ENCODE measurements at places on chromosomes 12 and 14.
A peak's percentile ranks its signal among the peaks of the same experiment; 100 is the strongest.

DNA sequence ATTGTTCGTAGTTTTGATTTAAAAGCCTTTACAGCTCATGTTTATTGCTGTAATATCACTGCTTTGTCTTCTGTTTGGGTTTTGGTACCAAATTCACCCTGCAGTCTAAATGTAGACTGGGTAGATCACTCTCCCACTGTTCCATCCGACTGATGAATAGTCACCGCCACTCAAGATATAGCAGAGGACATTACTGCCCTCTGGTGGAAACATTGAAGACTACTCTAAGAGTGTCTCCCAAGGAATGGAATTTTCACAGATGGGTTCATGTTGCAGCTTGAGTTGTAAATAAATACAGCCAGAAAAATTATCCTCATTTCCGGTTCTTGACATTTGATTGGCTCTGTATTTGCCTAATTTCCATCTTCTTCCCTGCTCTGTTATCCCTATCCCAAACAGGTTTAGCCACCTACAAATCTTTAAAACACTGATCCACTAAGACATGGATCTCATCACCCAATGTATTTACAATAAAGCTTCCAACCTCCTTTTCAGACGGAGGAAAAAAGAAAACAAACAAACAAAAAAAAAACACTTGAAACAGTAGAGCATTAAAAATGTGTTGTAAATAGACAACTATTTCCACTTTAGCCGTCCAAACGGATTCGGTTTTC is 198.3 kb upstream of the CPNE8 start:
- no peak for DNase-seq

GRCh38 chr14:102394717-102395375 is 32.1 kb downstream of the TECPR2 start:
- DNase-seq: no peak

- DNase-seq: no peak
These were observed 24.8 kb upstream of the MUCL1 start for GRCh38 chr12:54829511-54829910.

GRCh38 chr14:62661818-62662217 is 383.4 kb downstream of the KCNH5 start:
- DNase-seq: no peak

DNA sequence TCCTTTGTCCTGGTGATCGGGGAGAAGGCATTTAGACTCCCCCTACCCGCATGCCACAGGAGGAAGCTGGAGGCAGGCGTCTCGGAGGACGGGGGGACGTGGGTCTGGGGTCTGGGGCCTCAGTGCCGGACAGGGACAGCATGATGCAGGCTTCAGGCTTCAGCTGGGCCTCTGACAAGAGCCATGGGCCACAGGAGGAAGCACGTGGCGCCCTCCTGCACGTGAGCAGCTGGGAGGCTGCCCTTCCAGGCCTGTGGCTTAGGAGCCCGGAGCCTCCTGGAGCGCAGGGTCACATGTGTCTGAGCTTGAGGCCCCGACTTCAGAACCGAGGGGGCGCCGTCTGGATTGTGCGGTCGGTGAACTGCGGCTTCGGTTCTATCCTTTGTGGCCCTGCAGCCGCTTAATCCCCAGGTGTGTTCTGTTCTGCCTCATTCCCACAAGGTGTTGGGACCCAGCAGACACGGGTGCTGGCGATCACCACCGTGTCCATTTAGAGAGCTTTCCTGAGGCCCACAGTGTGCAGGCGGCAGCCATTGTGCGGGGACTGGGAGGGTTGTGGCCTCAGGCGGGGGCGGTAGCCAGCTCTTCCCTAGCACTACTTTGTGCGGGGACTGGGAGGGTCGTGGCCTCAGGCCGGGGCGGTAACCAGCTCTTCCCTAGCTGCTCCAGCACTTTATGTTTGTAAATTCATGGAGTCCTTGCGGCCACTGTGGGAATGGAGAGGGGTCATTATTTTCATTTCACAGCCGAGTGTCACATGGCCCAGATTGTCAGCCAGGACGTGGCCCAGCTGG is 150.2 kb downstream of the ADGRD1 start:
- no peak for DNase-seq

DNA sequence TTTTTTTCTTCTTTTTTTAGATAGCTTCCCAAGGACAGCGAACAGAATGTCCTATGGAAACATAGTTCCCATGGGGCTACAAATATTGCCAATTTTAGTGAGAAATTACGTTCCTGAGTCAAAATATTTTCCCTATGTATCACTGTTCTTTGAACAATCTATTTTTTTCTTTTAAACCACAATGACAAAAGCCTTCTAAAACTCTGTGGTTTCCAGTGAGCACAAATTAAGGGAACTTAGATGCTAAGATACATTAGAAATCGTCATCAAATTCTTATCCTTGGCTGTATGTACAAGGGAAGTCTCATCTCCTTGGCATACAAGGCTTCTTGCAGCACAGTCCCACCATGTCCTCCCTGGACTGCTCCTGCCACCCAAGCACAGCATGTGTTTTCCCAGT is 17.9 kb downstream of the CPM start:
- DNase-seq: no peak

GRCh38 chr12:121392325-121392716 is 7.6 kb upstream of the RNF34 start:
- no peak for DNase-seq

DNA sequence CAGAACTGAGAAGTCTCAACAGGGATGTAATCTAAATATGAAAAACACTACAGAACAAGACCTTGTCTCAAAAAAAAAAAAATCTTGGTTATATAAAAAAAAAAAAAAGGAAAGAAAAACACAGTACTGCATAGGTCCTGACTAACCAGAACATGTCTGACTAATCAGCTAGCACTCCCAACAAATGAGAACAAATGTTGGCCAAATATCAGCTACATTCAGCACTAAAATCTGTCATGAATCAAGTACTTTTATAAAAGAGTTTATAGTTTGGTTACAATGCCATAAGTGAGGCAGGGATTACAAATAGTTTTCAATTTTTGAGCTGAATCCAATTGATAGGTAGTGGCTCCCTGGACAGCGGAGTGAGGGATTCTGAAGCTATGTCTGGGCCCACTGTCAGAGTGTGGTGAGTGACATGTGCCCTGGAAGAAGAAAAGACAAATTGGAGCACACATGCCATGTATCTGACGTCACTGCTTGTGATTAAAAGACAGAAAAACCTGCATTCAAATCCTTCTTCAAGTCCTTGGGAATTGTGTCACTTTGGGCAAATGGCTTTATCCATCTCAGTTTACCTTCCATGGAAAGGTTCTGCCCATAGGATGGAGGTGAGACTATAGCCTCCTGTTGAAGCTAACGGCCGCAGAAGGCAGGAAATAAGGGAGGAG is 5.6 kb upstream of the FAM234B start:
- DNase-seq: no peak

- no peak for DNase-seq
These were observed 170.8 kb downstream of the TMX1 start for GRCh38 chr14:51410897-51411296.

GRCh38 chr12:89384807-89385206 is 32.5 kb upstream of the DUSP6 start:
- DNase-seq: no peak

- no peak for DNase-seq
These were observed 8.6 kb downstream of the INF2 start for GRCh38 chr14:104697892-104698583.

DNA sequence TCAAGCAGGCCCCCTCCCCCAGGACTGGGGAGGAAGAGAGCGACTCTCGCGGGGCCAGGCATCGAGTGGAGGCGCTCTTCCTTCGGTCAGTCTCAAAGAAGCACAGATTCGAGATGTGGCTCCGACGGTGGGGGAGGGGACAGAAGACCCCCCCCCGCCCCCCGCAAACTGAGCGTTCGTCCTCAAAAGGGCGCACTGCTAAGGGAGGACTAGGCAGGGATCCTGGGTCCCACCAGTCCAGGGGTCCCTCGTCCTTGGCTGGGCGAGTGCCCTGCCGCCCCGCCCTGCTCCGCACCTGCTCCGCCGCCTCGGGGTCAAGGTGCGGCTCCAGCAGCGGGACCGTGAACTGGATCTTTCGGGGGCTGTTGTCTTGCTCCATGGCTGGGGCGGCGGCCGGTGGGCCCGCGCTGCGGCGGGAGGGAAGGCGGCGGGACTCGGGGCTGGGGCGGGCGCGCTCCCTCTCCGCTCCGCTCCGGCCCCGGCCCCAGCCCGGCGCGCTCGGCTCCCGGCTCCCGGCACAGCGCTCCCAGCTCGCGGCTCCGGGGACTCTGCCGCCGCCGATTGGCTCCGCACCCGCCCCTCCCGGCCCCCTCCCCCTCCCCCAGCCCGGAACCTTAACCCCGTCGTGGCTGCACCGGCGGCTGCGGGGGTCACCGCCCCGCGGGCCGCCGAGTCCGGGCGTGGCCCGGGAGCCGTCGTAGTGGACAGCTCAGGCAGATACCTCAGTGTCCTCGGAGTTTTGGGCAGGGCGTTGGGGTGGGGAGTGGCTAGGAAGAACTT is at the start of gene PPP1R1A:
PPP1R1A (minus strand) TSS at position 550 of the 780 bp plus-strand sequence; CDS start at position 379, 171 bp downstream.
- no peak for DNase-seq

DNA sequence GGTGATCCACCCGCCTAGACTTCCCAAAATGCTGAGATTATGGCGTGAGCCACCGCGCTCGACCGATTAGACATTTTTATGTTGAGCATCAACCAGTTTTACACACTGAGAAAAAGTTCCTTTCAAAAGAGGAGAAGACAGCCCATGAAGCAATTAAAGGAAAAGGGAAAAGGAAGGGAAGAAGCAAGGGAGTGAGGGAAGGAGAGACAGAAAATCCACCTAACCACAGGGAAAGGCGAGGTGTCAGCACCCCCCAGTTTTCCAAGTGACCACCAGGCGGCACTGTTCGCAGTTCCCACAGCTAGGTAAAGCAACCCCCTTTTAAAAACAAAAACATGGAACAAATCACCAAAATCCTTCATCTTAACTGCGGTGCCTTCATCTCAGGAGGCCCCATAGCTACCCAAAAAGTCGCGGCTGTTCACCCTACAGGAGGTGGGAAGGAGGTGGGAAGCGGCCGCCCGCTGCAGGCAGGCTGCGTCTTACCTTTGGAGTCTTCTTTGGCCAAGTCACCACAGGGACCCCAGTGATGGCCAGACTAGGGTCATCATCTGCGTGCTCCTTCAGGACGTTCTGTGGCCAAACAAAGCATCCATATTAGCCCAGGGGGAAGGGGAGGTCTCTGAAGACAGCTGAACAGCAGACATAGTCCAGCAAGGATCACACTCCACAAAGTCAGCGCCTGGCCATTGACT is 86.6 kb downstream of the KDM2B start:
- peak; percentile 38 for DNase-seq

DNA sequence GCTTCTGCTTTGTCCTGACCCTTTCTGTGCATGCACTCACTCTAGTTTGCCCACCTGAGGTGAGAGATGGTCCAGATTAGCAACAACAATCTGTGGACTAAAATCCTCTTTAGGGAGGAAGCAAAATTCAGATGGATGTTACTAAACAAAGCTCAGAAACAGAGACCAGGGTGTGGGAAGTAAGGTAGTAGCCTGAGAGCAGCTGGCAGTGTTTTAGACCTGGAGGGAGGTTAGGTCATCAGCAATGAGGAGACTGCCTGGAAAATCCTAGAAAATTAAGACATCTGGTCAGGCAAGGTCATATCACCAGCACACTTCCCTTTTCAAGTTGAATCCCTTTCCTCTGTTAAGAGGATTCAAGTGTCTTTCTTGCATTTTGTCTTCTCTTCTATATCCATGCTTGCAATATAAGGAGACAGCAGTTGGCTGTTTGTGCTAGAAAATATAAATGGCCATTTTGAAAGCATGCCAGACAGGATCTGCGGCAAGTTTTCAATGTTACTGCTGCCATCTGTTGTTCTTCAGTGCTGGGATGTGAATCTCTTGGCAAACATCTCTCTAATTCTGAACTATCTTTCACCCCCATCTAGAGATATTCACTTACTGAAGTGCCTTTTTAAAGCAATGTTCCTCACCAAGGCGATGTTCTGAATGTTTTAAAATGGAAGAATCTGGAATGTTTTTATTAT is 266.4 kb downstream of the NAV3 start:
- no peak for DNase-seq

DNA sequence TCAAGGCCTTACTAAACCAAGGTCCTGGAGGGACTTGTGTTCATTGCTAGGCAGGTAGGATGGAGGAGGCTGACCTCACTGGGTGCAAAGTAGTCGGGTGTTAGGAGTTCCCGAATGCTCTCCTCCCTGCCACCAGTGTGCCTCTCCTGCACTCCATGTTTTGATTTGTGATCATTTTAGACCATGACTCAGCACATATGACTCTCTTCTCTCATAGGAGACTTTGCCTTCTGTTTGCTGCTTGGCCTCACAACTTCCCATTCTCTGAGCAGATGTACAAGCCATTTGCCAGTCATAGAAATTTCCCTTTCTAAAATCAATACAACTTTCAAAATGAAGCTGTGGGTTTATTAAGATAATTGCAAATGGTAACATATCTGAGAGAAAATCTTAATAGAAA is 46.6 kb upstream of the LRIG3 start:
- no peak for DNase-seq

DNA sequence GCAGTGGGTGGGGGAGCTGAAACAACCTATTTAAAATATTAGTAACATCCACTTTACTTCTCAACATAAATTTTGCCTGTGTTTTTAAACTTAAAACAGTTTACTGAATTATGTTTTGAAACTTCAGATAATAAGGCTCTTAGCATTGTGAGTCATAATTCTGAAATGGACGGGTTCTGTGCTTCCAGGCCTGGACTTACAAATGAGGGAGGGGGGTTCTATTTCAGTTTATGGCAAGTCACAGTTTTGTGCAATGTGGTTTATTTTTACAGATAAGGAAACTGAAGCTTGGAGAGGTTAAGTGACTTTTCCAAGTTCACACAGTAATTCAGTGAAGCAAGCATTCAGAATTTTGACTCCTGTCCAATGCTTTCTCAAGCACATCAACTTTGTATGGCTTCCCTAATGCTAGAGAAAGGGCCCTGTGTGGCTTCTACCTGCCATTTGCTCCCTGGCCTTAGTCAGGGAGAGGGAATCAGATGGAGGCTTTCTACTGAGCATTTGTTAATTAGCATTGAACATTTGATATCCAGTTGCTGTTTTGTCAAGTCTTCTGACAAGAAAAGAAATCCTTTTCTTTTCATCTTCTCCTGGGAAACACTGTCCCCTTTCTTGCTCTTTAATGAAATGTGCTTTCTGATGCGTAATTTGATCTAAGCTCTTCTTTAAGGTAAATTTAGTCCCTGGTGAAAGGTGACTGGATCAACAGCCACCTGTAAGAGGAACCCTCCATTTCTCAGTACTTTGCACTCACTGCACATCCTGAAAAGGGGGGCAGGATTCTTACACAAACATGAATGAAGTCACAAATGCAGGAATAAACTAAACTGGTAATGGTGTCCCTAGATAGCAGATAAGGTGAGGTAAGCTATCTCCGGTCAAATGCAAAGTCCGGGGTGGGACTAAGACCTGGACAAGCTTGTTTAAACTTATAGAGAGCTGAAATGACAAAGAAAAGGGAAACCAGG is 2.5 kb upstream of the SALL2 start:
- no peak for DNase-seq

DNA sequence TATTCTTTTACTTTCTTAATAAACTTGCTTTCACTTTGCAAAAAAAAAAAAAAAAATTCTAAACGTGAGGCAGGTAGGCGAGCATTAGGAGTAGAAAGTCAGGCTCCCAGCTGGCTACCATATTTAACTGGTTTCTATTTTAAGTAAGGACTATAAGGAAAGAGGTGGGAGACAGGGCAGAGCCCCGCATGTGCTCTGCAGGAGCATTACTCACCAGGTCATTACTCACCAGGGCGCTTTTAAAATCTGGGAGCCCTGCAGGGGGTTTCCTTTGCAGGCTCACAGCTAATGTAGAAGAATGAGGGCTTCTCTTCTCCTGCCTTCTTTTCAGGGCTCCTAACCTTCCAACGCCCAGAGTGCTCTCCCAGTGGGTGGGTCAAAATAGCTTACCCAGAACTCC is 14.0 kb upstream of the DPF3 start:
- no peak for DNase-seq
